ENCODE measurements at places on chromosomes 11 and 22.

DNA sequence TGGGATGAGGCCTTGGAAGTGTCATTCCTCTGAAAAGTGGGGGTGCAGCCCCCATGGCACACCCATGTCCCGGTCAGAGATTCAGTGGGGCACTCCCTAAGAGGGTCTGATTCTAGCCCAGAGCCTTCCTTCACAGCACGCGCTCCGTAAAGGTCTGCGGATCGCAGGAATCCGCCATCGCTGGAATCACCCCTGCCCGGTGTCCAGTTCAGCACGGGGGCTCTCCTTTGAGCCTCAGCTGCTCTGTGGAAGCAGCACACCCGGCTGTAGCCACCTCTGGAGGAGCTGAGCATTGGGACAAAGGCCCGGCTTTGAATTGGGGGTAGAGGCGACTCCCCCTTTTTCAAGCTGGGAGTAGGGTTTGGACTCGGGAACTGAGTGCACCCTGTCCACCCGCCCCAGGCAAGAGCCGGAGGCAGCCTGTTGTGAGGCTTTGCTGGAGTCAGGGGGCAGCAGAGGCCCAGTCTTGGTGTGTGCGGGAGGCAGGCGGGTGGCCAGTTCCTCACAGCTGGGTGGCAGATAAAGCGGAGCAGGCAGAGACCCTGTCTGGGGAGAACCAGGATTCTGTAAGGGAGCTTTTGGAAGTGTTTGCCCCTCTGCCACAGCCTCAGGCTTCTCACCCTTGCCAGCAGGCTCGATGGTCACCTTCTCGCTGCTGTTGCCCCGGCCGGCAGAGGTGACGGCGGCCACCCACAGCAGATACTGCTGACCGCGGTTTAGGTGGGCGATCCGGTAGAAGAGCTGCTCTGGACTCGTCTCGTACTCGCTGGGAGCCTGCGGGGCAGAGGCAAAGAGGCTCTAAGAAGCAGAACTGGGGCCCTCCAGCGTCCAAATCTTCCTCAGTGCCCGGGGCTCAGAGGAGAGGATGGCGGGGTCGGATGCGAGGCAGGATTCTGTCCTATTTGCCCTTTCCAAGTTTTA is 115.9 kb downstream of the CEP164 start:
- no peak for DNase-seq

- DNase-seq, result no peak
Observed at GRCh38 chr11:86087256-86087655, 18.4 kb upstream of the PICALM start.

GRCh38 chr11:67117176-67117575 is 1.9 kb upstream of the KDM2A start:
- DNase-seq, result no peak

DNA sequence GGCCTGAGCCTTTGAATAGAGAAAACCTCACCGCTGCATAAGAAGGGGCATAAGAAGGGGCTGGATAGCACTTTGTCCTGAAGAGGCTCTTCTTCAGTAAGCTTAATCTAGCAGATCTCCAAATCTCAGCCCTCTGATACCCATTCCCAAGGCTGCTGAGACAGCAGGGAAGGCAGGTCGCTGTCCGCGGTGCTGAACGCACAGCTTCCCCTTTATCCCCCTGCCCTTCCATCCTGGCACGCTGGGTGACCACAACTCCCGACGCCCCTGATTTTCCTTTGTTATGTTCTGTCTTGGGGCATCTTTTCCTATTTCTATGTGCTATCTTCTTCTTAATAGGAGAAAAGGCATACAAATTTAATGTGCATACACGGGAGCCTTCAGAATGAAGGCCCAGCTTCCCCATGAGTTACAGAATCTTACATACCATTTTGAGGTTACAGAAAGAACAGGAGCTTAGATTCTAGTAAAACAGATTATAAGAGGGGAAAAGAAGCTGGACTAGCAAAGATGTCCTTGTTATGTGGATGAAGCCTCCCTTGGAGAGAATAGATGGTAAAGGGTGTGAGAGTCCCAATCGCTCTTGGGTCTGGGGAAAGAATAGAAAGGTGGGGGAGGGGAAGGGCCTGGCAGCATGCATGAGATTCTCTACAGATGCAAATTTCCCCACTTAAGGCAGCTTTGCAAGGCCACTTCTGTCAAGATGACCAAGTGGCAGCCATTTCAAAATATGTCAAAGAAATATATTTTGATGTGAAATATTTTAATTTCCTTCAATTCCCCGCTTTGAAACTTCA is 5.7 kb upstream of the SULT4A1 start:
- no peak for DNase-seq

DNA sequence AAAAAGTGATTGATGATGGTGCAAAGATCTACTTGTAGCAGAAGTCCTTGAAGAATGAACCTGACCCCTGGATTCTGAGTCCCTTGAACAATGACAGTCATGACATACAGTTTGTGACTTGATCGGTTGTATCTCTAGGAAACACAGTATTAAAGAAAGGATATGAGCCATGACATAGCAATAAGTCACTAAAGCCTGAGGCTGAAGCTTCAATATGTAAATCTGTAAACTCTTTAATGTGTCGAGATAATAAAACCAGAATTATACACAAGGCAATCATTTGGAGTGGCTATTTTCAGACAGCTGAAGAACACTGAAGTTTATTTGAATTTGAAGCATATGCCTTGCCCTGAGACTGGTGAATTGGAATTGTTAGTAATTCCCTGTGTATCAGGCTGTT is 911.5 kb upstream of the RAG2 start:
- no peak for DNase-seq

- DNase-seq, result no peak
Observed at GRCh38 chr11:122103321-122103720, 12.7 kb downstream of the BLID start.

- no peak for DNase-seq
Observed at GRCh38 chr11:63909591-63910506, 7.1 kb downstream of the RCOR2 start.

- DNase-seq, result no peak
Observed at GRCh38 chr22:43777286-43777685, 34.8 kb downstream of the EFCAB6 start.

- DNase-seq, result no peak
Observed at GRCh38 chr11:86514453-86514852, 139.8 kb downstream of the CCDC81 start.

- DNase-seq, result no peak
Observed at GRCh38 chr11:125382314-125382791, 113.7 kb downstream of the FEZ1 start.

GRCh38 chr11:95335989-95336388 is 105.0 kb upstream of the SESN3 start:
- DNase-seq, result no peak

GRCh38 chr11:72652873-72653630 is 21.2 kb downstream of the PDE2A start:
- DNase-seq, result no peak
